Stimulated activated CD8-positive, alpha-beta memory T cell treated with anti-CD3 and anti-CD28 coated beads, Interleukin-7, amount 100 ng/mL, for 24 hours (primary cell): ENCODE measurements at places on chromosomes 2 and 18.

DNA sequence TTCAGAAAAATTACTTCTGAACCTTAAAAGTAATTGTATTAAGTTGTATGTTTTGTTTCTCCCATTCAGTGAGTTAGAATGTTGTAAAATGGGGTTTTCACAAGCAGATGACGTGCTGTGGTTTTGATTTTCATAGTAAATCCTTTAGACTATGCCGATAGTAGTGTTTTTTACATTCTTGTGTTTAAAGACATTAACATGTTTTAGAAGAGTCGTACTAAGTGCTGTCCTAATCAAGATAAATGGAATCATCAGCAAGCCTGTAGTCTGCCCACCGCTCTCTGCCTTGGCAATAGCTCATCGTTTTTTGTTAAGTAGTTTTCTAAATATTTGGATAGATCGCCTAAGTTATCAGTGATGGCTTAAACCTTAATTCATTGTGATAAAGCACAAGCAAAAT, 21.5 kb downstream of the PKP4 start:
- no peak for DNase-seq

DNA sequence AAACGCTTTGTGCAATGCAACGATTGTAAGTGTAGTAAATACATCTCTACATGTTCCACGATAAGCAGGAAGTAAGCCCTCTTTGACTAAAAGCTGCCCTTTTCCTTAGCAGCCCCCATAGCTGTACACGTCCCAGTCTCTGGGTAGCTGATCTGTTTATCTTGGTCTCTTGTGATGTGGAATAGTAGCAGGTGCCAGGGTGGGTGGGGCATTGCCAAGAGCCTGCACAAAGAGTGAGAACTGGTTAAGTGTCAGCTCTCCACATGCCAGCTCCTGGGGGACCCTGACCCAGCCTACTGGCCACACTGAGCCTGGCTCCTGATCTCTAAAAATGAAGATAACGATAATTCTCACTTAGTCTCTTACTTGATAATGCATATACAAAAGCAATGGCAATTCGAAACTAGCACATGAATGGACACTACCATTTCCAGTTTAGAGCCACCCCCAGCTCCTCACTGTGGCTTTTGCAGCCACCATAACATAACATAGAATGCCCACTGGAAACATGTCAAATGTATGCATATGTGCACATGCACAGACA, 92.3 kb downstream of the MYT1L start:
- no peak for DNase-seq

DNA sequence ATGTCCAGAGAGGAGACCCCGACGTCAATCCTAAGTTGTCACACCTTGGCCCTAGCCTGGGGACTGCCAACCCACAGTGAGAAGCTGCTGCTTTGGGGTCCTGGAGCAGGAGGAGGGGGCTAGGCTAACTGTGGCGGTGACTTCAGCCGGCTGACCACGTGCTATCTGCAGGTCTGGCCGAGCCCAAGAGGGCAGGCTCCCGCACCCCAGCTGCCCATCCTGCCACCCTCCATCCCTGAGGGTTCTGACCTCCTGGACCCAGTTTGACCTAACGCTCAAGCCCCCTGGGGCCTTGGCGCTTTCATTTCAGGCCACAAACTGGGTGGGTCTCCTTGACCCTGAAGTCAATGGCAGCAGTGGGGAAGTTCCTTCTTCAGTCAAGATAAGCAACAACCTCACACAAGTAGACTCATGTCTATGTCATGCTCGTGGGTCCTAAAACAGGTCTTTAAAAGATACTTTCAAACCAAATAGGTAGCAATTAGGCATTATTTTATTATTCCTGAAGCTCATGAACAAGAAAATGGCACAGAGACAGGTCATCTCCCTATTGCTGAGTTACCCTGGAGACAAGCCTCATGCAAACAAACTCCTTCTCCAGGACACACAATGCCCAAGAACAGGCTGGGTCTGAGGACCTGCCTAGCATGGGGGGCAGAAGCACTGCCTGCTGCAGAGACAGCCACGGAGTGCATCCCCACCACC, 2.3 kb downstream of the HES6 start:
- no peak for DNase-seq

GRCh38 chr2:46902465-46902864, 13.1 kb downstream of the MCFD2 start:
- no peak for DNase-seq

- no peak for DNase-seq
These were observed 1.2 kb downstream of the CPSF3 start for GRCh38 chr2:9424447-9425164.

GRCh38 chr2:177625744-177626650, 233.4 kb downstream of the AGPS start:
- DNase-seq, result no peak

DNA sequence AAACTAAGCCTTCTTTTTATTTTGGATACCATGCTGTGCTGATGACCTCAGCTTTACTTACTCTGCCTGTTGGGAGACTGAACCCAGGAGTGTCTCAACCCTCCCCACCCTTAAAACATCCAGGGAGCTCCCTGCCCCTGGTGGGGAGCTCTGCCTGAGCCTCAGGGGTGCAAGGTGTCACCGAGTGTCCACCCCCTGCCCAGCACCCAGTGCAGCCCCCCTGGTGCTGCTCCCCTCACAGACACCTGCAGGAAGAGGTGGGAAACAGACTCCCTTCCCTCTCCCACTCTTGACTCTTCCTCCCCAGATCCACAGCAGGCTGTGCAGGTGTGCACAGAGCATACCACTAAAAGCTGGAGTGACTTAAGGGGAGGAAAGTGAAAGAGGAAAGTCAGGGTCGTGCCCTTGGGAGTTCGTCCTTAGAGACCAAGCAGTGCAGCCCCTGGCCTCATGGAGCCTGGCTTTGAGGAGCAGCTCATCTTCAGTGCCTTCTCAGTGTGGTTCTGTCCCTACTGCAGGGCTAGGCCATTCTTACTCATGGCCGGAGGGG, 51.3 kb downstream of the MYO7B start:
- DNase-seq, result no peak

DNA sequence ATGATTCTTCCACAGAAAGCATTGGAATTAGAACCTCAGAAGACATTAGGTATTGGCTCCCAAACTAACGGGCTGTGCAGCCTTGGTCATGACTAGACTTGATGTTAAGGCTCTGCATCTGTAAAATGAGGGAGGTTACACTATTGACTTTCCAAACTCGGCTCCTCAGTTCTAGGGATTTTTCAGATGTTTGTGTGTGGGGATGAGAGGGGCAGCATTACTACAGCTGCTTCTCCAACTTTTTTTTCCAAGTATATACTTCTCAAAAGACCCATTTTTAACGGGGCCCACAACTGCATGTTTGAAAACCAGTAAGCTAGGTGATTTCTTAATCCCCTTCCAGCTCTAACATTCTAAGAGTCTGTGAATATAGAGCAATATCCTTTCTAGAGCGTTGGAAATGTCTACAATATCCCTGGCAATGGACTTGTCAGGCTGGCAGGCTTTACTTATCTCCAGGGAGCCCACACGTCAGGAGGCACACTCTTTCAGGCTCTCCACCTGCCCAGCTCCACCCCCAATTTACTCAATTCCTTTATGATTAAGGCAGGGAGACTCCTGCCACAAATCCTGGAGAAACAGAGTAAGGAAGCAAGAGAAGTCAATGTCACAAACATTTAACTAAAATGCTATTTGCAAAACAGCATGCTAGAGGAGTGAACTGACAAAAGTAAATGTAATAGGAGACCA, 844 bp upstream of the MPV17 start:
- DNase-seq, result no peak
